ENCODE measurements at places on chromosomes 4 and X.

GRCh38 chrX:46268412-46268811, 276.8 kb downstream of the ZNF674 start:
- no peak for DNase-seq

- no peak for DNase-seq
Observed at GRCh38 chr4:123617791-123618190, 221.2 kb downstream of the SPRY1 start.

- DNase-seq = no peak
Observed at GRCh38 chr4:14607001-14607400, 395.3 kb upstream of the CPEB2 start.

DNA sequence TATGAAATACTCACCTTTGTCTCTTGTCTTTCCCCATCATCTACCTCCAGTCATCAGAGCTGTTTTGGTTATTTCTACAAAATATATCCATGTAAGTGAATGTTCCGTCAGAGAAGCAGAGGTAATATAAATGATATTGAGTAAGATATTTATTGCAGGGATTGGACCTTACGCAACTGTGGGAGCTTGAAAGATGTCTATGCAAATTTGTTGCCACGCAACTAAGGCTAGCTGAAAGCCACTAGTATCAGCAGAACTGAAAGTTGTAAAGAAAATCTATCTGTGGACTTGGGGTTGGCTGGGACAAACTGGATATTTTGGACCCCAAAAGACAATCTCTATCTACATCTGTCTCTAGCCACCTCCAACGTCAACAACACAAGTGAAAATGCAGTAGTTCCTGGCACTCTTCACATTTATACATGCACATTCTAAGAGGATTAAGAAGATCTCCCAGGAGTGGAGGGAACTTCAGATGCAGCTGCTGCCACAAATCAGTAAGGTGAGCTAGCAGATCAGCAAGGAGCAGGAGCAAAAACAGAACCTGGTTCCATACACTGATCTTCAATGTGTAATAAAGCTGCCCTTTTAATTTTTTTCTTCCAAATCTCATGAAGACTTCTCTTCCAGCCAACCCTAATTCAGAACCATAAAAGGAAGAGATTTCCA, 8.5 kb upstream of the CCSER1 start:
- no peak for DNase-seq

DNA sequence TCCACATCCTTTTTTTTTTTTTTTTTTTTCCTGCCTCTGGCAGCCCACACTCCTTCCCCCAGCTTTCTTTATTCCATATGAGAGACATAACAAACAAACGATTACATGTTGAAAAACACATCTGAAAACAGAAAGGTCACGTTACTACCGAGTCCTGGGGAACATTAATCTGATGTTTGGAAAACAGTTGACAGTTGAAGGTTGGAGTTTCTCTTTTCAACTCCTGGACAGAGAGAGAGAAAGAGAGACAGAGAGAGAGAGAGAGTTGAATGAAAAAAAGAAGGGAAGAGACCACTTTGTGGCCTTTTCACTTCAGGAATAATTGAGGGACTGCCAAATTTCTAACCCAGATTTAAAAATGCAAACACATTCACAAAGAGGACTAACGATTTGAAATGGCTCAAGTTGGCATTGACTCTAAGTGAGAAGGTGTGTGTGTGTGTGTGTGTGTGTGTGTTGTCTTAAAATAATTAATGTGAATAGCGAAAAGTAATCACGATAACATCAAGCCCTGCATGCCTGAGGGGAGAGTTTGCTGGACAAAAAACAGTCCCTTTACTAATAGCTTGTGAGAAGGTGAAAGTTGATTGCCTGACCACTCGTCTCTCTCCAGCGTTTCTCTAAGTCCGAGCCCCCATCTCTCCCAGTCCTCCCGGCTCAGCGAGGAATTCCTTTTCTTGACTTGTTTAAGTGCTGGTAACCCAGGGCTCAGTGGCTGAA, 67.3 kb downstream of the FBXO8 start:
- DNase-seq = no peak

GRCh38 chr4:89353514-89353913, 45.9 kb upstream of the GPRIN3 start:
- no peak for DNase-seq

DNA sequence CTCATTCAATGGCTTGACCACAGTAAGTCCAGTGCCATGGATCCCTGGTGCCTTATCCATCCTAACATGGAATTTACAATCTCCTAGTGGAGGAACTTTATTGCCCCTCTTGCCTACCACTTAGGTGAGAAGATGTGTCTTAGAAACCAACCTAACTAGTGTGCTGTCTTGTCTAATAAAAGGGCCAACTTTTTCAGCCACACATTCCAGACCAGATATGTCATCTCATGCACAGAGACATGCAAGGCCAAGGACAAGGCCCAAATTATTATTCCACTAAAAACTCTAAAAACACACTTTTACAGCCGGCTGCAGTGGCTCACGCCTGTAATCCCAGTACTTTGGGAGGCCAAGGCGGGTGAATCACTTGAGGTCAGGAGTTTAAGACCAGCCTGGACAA, 10.6 kb upstream of the PRDX4 start:
- no peak for DNase-seq

DNA sequence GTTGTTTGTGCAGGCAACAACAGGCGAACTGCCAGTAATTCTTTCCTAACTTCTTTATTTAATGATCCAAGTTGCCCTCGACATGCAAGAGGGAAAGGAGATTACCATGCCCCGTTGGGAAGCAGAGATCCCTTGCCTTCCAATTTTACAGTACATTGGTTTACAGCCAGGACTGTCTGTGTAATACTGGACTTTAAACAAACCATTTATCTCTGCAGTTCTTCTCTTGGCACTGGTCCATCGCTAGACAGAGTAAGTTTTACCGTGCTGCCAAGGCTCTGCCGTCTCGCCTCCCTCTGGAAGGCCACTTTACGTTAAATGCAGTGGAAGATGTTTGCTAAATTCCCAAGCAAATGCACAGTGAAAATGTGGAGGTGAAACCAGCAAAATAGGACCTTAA, 660.3 kb upstream of the PRKX start:
- DNase-seq = no peak

DNA sequence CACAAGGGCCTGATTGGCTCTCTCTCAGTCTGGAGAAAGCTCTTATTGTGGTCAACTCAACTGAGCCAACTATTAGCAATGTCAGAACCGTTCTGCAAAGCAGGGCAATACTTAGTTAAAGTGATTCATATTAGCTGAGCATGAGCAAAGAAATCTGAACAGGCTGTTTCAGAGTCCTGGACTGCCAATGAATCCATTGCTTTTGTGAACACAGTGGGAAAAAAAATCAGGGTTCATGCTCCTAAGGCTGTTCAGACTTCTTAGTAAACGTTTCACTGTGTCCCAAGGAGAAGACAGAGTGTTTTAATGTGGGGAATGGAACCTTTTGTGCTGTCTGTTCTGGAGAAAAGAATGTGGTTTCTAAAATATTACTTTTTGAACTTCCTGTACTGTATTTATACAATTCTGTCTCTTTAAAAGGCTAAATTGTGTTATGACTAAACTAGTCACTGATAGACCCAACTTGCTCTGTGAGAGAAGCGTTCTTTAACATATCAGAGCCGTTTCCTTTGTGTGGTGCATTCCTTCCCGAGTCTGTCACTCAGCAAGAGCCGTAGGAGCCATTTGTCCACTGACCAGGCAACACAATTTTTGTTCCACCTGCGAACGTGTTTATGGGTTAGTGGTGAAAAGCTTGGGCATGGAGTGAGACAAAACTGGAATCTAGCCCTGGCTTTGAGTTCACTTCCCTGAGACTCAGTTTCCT, 366.1 kb downstream of the FBXO8 start:
- DNase-seq = no peak

DNA sequence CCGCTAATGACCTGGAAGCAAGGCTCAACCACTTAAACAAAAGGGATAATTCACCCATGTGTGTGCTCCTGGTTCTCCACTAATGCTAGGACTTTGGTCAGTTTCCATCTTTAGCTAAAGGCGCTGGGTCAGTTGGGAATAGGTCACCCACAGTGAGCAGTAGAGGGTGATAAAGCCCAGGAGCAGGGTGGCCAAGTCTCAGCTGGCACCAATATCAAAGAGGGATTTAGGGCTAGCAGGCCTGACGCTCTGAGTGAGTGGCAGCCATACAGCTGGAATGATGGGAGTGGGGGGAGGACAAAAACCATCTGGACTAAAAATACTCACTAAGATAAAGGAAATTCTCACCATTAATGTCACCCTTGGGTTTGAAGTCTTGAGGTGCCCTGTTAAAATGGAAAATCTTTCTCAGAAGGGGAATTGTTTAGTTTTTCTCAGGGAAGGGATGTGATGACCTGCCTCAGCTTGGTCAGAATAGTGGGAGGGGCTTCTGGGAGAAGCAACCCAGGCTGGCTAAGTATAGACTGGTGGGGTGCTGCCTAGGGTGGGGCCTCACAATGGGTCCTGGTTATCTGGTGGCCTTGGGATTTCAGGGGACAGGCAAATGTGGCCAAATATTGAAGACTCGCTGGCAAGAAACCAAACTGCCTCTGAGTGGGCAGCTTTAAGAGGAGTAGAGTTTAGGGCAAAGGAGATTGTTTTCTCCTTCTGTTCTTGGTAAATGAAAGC, 47.1 kb downstream of the TSC22D3 start:
- DNase-seq = no peak

All from mesothelial cell of epicardium (in vitro differentiated cells).